ENCODE measurements at places on chromosomes 11 and 22.

GRCh38 chr22:50027639-50028537, 15.3 kb upstream of the IL17REL start:
- no peak for DNase-seq

DNA sequence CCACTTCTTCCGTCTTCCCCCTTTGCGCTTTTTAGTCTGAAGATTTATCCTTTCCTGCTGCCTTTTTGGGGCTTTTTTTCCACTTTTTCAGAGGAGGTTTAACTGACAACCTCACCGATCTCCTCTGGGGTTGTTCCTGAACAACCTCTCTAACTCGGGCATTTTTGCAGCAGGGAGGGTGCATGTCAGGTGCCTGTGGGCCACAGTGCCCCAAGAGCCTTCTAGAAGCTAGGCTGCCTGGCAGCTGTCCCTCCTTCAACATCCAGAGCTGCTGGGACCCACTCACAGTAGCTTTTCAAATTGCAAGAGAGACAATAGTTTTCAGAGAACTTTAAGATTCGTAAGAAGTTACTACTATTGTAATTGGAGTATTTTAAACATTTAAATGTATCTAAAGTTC, 1112.4 kb upstream of the CNTN5 start:
- no peak for DNase-seq

DNA sequence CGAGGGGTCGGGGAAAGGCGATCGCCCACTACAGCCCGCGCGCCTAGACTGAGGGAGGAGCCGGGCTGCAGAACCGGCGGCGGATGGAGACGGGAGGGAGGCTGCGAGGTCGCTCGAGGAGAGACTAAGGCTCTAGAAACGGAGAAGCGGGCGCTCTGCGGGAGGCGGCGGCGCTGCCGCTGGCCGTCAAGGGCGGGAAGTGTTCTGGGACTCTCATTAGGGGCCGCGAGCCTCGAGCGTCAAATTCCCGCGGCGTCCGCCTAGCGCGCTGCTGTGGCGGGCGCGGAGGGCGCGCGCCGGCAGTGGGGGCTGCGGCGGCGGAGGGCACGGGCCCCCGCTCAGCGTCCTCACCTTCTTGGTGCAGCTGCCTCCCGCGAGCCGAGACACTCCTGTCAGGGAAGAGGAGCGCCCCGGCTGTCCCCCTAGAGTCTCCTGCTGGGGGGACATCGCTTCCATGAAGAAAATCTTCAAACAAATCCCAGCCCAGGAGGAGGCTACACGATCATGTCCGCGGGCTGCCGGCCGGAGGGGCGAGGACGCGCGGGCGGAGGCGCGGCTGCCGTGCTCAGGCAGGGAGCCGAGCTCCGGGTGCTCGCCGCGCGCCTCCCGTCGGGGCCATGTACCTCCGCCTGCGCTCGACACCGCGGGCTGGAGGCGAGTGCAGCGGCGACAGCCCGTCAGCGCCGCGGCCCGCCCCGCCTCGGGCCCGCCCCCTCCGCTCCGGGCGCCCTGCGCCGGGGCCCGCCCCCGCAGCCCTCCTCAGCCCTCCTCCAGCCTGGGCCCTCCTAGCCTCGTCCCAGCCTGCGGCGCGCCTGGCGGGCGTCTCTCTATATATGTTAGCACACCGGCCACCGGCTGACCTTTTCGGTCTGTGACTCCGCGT, at the start of gene ARHGAP20:
TSS of gene ARHGAP20 (minus strand) at position 662 of the 883 bp plus-strand sequence. CDS start at position 456, 206 bp downstream.
- DNase-seq, result no peak

DNA sequence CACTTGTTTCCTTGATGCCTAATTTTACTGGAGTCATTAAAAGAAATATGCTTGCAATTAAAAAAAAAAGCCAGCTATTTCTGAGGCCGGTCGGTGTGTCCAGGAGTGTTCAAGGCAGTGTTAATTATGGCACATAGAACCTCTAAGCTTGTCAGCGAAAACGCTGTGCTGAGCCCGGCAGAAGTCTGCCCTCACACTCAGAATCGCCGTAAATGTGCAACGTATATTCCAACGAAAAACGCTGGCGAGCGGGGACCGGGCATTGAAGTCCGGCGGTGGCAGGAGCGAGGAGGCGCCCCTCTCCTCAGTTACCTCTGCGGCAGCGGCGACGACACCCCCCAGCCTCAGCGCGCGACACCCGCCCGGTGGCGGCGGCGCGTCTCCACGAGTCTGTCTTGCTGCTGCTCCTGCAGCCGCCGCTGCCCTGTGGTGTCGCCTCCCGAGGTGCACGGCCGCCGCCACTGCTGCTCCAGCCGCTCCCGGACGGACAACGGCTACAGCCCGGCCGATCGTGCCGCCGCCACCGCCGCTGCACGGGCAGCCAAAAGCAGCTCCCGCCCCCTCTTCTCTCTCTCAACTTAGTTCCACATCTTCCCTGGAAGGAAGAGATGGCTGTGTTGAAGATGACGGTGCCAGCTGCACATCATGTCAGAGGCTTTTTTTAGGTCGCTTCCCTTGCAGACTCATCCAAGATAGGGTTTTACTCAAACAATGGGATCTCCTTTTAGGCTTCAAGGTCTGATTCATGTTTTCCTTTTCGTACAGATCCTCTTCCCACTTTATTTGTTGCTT, 56.0 kb downstream of the JAM3 start:
- peak; percentile 28 for DNase-seq

- no peak for DNase-seq
These were observed 6.3 kb downstream of the DEPDC7 start for GRCh38 chr11:33021937-33022336.

DNA sequence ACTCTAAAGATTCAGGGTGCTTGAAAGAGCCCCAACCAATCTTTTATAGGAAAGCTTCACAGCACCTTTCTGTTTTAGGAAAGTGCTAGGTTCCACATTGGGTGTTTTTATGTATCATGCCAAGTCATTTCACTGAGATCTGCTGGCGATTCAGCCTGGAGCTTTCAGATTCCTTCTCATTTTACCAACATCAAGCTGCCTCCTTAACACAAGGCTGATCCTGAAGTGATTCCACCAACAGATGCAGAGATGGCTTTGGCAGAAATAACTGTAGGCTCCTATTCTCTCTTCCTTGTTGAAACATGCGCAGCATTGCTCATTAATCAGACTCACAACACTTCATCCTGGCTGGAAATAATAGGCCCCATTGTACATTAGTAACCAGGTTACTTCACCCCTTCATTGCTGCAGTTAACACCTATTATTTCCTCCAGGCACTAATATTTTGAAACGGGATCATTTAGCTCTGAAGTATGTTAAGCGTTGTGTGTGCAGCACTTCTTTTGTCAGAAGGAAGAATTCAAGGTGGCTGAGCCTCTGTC, 89.0 kb downstream of the OPCML start:
- DNase-seq, result no peak

- DNase-seq, result no peak
These were observed 22.1 kb downstream of the NECTIN1 start for GRCh38 chr11:119706887-119707286.
